ENCODE measurements at places on chromosomes 2 and 18.

GRCh38 chr2:117614823-117615534 lies 199.5 kb upstream of the DDX18 start:
- no peak for DNase-seq

- no peak for DNase-seq
Observed at GRCh38 chr2:42091671-42092070, 43.9 kb downstream of the PKDCC start.

DNA sequence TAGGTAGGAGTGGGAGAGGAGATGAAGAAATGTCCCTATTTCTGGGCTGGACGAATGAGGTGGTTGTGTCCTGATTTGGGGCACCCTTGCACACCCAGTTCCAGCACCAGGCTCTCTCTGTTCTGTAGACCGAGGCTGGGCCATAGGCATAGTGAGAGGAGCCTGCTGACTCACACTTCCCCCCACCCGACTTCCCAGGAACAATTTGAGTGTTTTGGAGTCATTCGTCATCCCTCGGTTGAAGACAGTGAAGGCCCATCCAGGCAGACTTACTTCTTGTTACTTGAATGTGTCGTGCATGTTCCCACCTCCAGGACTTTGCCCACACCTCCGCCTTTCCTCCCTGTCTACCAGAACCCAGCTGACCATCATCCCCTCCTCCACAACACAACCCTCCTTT lies 179.1 kb downstream of the HAUS1 start:
- no peak for DNase-seq

- DNase-seq = peak; percentile 30
Observed at GRCh38 chr2:207230261-207231105, 64.7 kb upstream of the KLF7 start.

DNA sequence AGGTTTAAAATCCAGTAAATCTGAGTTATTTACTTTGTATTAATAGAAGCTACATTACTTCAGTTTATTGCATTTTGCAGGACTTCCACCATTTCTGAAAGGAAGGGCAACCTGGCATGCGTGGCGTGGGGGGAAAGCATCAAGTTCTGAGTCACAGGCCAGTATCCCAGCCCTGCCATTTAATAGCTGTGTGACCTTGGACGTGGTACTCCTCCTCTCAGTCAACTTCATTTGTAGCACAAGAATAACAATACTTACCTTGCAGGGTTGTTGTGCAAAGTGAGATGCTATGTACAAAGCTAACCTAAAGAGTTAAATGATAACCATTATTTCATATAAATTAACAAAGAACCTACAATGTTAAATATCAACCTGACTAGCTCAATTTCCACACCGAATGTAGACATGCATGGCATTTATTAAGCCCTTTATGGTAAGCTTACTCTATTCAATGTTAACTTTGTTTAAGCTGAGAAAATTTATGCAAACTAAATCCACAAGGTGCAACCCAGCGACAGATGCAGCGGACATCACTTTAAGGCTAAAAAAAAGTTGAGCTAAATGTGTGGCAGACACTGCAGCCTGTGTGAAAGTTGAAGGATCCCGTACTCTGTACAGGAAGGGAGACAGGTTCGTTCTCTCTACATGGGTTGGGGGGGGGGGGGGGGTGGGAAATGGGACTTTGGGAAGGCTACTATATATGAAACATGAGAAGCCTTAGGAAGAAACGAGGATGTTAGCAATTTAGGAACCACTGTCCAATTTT lies 17.2 kb upstream of the STPG4 start:
- DNase-seq = no peak

- no peak for DNase-seq
Observed at GRCh38 chr18:49967171-49967570, 153.8 kb upstream of the ACAA2 start.

DNA sequence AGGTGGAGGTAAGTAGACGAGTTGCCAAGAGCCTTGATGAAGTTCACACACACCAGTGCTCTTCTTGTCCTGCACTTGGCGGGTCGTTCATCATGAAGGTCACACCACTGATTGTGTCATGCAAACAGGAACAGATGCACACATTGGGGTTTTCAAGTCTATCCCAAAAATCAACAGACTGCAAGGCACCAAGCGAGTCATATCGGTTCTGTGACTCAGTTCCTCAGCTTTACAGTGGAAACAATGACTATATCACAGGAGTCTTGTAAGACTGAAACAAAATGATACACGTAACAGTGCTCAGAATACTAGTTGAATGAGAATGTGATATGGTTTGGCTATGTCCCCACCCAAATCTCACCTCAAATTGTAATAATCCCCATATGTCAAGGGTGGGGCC lies 526.9 kb upstream of the ID2 start:
- no peak for DNase-seq

GRCh38 chr2:206562375-206562774 lies 79.9 kb upstream of the FAM237A start:
- no peak for DNase-seq

- no peak for DNase-seq
Observed at GRCh38 chr2:235851828-235852525, 316.2 kb downstream of the GBX2 start.

GRCh38 chr2:62334440-62335058 lies 138.6 kb downstream of the B3GNT2 start:
- DNase-seq = no peak

DNA sequence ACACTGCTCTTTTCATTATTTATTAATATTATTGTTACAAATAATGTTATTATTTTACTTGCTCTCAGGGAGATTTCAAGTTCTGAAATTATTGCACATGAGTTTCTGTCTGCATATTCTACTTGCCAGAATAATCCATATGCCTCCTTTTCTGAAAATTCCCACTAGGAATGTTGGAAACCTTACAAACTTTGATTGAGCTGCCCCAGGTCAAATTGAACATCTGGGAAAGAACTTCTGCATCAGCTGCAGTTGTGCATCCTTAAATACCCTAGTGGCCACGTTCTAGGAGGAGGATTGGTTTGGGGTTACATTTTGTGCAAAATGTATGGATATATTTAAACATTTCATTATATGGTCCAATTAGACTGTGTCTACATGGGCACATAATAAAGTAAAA lies 1302.7 kb upstream of the PIK3C3 start:
- no peak for DNase-seq

- peak; percentile 13 for DNase-seq
Observed at GRCh38 chr18:8741117-8741516, 35.8 kb downstream of the MTCL1 start.

DNA sequence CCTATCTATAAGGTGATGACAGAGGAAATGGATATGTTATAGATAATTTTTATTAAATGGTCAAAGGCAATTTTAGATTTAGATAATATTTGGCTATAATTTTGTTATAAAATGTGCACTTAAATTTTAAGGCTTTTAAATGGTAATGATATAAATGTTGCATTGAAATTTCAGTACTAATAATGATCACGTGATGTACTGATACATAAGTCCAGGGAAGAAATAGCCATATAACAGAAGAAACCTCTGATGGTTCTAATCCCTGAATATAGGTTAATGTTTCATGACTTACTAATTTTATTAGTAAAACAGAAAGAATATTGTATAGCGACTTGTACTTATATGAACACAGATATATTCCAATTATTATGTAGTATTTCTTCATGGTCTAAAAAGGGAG lies 211.9 kb downstream of the SOCS6 start:
- no peak for DNase-seq

GRCh38 chr2:206193671-206194357 lies 34.1 kb downstream of the EEF1B2 start:
- no peak for DNase-seq

DNA sequence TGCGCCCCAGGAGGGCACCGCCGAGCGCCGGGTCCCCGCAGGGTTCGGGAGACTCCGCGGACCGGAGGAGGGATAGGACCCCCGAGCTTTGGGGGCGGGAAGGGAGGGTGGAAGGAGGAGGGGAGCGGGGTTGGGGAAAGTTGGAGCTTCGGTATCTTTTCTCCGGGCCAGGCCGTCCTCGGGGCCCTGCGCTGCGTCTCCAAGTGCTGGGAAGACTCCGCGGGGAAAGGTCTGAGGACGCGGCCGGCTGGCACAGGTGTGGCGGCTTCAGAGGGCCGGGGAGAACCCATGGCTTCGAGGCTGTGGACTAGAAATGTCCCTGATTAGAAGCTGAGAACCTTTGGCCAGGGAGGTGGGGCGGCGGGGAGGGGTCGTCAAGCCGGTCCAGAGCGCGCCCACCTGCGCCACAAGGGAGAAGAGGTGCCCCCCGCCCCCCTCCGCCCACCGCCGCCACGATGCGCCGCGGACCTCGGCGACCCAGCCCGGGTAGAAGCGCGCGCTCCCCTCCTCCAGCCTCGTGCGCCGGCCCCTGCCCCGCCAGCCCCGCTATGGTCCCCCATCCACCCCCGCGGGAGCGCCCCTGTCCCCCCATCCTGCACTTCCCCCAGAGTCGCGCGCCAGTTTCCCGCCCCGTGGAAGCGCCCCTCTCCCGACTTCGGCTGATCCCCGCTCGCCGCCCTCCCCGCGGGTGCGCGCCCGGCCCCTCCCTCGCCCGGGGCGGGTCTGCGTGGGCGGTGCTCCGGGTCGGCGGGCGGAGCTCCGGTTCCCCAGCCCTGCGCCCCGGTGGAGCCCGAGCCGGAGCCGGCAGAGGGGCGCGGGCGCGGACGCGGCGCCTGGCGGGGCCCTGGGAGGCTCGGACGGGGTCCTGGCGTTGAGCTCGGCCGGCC lies at the start of gene SNTG2:
SNTG2 (plus strand) TSS at position 770 of the 887 bp plus-strand sequence. CDS start 148 bp downstream, outside the sequence.
- no peak for DNase-seq

DNA sequence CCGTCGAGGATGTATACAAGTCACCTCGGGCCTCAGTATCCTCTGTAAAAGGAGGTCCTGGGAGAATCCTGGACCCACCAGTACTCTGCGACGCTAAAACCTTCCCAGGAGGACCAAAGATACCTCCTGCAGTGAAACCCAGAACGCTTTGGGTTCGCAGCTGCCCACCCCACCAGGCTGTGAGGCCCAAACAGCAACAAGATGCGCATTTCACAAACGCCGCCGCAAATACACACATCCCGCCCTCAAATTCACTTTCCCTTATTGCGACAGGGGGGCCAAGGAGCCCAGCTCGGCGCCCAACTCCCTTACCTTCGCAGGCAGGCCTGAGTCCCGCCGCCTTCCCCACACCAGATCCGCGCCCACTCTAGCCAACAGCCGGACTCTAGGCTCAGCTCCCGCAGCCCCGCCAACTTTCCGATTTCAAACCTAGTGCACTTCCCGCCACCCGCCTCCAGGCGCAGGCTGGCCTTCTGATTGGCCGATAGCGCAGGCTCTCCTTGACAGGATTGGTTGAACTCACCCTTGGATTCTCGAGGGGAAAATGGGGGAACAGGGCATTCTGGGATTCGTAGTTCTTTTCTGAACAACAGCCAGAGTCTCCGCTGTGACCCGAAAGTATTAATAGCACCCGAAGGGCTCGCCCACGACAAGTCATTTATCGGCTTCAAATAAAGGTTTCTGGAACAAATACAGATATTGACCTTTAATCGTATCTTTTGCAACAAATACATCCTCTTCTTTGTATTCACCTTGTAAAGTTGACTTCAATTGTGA lies at the start of gene SPC25:
SPC25 (minus strand) TSS at position 425 of the 777 bp plus-strand sequence. CDS start 911 bp downstream, outside the sequence.
- DNase-seq = peak; percentile 96

DNA sequence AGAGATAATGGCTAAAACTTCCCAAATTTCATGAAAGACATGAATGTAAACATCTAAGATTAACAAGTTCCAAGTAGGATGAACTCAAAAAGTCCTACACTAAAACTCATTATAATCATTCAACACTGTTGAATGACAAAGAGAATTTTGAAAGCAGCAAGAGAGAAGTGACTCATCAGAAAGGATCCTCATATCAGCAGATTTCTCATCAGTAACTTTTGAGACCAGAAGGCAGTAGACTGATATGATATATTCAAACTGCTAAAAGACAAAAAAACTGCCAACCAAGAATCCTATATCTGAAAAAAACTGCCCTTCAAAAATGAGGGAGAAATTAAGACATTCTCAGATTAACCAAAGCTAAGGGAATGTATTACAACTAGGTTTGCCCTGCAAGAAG lies 130.6 kb upstream of the OTX1 start:
- no peak for DNase-seq

DNA sequence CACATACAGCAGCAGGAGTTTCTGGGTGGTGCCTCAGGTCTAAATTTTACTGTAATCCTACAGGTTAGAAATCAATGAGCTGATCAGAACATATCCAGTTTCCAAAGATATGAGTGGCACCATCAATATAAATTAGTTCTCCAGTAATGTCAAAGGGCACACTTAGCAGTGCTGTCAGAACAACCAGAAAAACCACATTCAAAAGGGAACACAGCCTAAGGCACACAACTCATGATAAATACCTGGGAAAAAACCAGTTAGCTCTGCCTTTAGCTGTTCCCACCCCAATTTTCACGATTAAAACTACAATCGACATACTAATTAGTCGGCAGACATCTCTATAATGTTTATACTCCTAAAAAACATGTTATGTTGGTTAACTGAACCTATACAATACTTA lies 31.5 kb downstream of the ATP8B1 start:
- DNase-seq = no peak

DNA sequence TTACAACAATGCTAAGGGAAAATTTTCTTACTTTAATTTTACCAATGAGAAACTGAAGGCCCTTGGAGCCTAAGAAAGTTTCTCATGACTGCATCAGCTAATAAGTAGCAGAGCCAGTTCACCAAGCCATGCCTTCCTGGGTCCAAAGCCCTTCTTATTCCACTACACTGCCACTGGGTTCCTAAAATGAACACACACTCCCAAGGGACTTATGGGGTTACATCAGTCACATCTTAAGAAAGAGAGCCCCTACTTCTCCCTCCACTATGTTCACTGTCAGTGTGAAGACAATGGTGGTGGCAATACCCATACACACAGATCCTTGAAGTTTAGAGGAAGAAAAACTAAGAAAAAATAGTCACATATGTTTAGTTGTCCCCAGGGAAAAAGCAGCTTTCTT lies 20.6 kb downstream of the MBD2 start:
- no peak for DNase-seq

GRCh38 chr2:24981411-24982136 lies 9.8 kb upstream of the DNAJC27 start:
- no peak for DNase-seq

DNA sequence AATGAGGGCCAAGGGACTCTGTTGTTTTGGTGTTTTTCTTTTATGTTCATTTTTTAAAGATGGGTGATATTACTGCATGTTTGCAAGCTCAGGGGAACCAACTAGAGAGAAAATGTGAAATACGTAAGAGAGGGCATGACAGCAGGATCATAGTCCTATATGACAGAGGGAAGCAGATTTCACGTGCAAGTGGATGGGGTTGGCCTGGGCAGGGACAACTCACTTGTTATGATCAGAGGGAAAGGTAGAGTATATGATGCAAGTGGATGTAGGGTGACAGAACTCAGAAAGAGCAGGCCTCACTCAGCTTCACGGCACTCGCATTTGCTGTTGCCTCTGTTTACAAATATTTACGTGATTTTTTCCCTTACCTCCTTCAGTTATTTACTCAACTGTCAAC lies 67.0 kb downstream of the OLA1 start:
- DNase-seq = no peak

Measured in NCI-H1694 (cell line).